ENCODE measurements at places on chromosomes 7 and 10.

DNA sequence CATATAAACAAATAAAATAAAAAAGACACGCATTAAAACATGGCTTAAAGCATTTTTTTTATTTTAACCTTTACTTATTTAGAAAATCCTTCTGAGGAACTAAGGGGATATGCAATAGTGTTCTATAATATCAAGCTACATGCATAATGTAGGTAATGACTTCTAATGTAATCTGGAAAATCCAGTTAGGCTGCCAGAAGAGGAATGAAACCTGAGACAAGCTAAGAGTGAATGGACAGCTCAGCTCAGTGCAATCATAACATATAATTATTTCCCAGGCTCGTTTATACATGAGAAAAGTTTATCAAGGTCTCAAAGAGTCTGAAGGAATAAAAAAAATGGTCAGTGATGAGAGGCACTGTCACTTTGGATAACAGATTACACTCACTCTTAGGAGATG, 649.0 kb upstream of the PCDH15 start:
- DNase-seq, result no peak

DNA sequence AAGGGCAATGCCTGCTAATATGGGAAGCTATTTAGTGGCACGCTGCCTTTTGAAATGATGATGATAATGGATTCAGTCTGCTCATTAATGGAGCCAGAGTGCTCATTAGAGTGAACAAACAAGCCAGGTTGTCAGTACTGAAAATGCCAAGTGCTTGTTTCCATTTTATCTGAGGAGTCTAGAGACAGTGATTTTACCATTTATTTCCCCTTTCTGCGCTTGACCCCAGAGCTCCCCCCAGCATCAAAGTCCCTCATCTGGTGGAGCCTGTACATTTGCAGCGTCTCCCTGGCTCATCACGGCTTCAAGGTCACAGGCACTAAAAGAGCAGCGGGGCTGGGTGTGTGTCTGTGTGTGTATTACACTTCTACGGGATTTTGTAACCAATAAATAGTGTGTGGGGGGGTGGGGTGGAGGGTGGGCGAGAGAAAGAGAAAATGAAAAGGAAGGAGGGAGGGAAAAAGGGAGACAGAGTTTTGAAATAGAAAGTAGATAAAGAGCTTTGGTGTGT, 553.8 kb downstream of the TFEC start:
- DNase-seq, result no peak

DNA sequence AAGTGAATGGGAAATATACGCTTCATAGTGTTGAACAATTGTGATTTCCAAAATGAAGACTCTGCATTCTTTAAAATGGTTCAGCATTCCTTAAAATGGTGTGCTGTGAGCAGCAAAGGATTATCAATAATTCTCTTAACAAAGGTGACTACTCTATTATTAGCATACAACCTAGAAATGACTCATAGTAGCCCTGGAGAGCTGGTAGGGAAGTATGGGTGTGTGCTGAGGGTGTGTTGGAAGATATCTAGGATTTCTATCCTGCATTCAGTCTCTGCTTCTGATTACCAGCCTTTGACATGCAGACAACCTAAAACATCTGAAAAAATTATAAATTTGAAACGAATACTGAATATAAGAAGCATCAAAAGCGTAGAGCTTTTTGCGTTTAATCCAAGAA, 72.5 kb downstream of the SEMA3D start:
- DNase-seq, result no peak

- no peak for DNase-seq
Measured at GRCh38 chr10:6840766-6841165, 260.7 kb upstream of the PRKCQ start.

- no peak for DNase-seq
Measured at GRCh38 chr7:158541346-158542010, 46.1 kb downstream of the PTPRN2 start.

Data from keratinocyte (primary cell).